ENCODE measurements at places on chromosomes 1 and 21. TPM values are rescaled to one million over a fixed set of nuclear protein-coding genes. Genes with fewer than 3 reads are reported as not detected.

- DNase-seq, result no peak
Measured at GRCh38 chr1:184539580-184539979, 152.8 kb downstream of the C1orf21 start.

DNA sequence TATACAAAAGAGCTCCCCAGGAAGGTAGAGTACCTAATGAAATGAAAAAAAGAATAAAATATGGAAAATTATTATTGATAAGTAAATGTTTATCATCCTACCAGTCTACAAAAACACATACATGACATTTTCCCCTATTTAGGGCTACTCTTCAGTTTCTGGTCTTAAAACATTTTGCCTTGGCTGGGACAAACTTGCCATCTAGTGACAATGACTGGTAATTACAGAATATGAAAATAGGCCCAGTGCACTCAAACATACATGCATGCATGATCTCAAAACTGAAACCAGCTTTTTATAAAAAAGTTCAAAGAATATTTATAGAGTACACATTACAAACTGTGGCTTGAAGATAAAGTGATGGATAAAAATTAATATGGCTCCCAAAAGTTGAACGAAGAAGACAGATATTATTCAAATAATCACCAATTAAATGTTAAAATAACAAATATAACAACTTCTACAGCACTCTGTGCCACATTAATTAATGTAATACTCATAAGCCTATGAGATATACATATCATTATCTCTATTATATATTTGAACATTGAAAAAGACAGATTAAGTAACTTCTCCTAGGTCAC is 10.5 kb upstream of the RNPC3 start:
- peak; percentile 18 for DNase-seq

DNA sequence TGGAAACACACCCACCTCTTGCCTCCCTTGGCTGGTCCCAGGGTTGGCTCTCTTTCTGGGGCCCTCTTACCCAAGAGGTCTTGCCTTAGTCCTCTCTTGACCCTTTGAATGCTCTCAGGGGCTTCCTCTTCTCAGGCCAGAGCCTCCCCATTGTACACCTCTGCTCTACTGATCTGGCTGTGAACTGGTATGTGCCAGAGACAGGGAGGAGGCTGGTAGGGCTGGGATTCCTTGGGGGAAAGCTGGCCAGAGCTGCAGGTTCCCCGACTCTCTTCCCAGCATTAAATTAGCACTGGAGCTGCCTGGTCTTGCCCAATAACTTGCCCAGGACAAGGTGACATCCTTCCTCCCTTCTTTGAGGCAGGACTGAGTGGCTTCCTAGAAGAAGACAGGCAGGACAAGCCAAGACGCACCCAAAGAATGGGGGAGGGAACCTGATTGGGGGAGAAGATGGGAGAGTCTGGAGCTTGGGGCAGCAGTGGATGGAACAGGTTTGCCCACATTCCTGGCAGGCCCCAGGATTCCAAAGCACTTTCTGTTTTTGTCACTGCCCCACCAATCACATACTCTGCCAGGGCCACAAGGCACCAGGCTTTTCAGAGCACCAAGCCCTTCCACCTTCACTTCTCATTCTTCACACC is 37.2 kb upstream of the CITED4 start:
- no peak for DNase-seq

DNA sequence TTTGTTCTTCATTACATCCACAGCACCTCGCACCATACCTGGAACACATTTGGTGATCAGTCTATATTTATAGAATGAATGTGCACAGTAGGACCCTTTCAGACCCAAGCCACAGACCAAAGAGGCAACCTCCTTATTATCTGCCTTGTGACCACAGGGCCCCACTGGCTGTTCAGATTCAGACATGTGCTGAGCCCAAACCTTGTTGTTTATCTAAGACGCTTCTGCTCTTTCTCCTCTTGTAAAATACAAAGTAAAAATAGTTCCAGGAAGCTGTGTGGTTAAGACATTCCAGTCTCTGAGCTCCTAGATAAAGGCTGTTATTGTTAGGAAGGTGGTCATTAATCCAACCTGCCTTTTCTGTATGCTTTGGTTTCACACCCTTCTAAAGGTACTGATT is 3.6 kb upstream of the SCMH1 start:
- DNase-seq, result no peak

GRCh38 chr21:14057313-14057712 is 153.4 kb downstream of the LIPI start:
- DNase-seq, result no peak

DNA sequence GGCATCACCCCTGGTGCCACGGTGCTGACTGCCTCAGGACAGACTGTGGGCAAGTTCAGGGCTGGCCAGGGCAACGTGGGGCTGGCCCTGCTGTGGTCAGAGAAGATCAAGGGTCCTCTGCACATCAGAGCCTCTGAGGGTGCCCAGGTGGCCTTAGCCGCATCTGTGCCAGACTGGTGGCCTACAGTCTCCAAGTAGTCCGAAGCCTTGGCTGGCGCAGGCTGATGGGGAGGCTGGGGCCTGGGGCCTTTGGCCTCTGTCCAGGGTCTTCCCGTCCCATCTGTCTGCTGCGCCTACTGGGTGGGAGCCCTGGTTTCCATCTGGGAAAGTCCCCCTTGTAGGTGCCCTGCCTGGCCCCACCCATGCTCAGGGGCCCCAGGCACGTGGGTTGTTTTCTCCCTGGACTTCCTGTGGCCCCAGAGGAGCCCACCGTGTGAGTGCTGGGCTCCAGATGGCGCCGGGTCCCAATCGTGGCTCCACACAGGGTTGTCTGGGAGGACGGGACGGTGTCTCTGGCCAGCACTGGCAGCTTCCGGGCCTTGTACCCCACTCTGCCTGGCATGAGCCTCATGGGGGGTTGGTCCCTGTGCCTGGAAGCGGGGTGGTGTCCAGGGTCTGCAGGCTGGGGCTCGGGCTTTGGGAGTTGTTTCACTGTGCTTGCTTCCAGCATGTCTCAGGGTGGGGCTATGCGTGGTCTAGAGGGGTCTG is 9.9 kb downstream of the IBA57 start:
- DNase-seq, result no peak

GRCh38 chr1:151618470-151618869 is 6.6 kb downstream of the SNX27 start:
- DNase-seq, result no peak

The SELP gene
- polyA plus RNA-seq, result 4.1 TPM

All from renal cortex interstitium (tissue), 15 donors.